ENCODE measurements at places on chromosomes 5 and 9.

- peak; percentile 26 for DNase-seq
Measured at GRCh38 chr5:122354293-122354692, 42.3 kb downstream of the SNCAIP start.

DNA sequence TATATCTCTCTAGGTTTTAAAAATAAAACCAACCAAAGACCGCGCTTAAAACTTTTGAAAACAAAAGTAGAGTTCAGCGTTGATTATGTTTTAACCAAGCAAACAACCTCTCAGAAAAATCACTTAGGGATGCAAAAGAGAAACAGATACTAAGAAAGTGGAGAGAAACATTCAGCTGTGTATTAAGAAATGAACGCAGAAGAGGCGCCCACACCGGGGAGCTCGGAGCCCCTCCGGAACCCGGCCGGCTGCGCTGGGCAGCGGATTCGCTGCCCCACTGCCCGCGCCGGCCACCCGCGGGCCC is 1.4 kb downstream of the PITX1 start:
- DNase-seq: no peak

- no peak for DNase-seq
Measured at GRCh38 chr9:79120533-79120932, 451.2 kb upstream of the TLE4 start.

- peak; percentile 86 for DNase-seq
Measured at GRCh38 chr9:128127568-128127989, at the start of gene PTGES2. Gene PTGES2 (minus strand): TSS chr9:128127729. CDS start chr9:128127717, 12 bp downstream.

DNA sequence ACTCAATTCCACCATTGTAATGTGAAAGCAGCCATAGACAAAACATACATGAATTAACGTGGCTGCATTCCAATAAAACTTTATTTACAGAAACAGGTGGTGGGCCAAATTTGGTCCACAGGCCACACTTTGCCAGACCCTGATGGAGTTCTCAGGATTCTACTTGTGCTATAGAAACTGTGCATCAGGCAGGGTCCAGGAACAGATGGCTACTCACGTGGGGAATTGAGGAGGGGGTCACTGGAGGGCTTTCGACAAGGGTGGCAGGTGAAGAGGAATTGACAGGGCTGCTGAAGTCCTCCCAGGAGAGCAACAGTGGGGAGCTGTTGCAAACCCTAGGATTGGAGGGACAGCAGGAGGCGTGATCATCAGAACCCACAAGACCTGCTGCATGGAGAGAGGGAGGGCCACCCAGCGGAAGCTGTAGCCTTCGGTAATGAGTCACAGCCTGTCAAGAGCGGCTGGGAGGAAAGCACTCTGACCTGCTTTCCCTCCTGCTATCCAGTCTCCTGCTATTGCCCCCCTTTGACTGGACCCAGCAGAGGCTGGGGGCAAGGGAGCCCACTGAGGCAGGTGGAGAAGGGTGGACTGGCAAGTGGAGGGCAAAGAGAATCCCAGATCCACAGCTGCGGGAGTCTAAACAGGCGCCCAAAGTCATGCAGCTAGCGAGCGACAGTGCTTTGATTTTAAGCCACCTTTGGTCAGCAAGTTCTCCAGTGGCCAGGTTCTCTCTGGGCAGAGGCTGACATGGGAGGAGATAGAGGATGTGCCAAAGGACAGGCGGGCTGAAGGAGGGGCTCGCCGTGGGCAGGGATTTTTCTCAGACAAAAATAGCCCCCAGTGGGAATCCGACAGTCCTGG is 138.3 kb upstream of the SMIM23 start:
- peak; percentile 87 for DNase-seq

- DNase-seq: peak; percentile 79
Measured at GRCh38 chr9:114291064-114291474, 31.8 kb upstream of the ORM1 start.

GRCh38 chr5:143576711-143577484 is 173.4 kb upstream of the NR3C1 start:
- no peak for DNase-seq

DNA sequence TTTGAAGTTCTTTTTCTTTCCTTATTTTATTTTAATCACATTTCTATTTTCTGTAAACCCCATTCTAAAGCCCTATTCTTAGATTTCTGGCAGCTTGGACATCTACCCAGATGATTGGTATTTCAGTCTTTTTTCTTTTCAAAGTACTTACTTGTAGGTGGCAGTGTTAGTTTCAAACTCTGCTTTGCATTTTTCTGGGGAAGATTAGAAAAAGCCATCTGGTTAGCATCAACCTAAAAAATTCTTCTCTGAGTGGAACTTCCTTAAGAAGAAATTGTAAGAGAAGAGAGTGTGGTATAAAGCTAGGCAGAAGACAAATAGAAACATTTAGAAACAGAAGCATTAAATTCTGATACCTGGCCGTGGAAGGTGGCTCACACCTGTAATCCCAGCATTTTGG is 17.2 kb upstream of the TENT2 start:
- DNase-seq: no peak
